ENCODE measurements at places on chromosomes 6 and 20.

- DNase-seq: peak; percentile 59
These were observed 53.6 kb upstream of the TRERF1 start for GRCh38 chr6:42505385-42505718.

DNA sequence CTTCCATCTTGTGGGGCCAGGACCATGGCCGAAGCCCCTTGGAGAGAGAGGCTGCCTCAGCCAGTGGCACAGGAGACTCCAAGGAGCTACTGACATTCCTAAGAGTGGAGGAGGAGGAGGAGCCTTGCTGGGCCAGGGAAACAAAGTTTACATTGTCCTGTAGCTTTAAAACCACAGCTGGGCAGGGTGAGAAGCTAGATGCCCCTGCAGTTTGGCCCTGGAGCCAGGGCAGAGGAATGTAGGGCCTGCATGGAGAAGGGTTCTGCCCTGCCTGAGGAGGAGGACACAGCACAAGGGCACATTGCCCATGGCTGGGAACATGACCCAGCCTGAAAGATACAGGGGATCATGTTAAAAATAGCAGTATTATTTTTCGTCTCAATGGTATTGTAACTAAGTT, 37.4 kb downstream of the PLCG1 start:
- no peak for DNase-seq

DNA sequence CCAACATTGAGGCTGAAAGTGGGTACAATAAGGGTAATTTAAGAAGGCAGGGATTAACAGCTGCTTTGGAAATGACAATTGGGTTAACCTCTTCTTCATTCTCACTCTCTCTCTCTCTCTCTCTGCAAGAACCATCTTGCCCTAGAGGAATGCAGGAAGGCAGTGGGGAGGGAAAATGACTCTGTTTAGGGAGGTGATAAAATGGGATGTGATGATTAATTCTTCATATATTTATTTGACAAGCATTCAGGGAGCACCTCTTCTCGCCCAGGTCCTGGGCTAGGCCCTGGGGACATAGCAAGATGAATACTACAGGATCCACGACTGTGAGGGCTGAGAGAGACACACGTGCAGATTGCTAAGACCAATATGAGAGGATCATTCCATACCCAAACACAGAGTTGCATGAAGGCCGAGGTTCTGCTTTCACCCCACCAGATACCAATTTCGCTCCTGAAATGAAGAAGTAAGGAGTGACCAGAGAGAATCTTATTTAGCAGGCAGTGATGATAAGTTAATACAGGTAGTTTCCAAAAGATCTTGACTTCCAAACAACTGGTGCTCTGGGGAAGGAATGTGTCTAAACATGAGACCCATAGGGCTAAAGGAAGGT, 13.3 kb upstream of the PTPN1 start:
- DNase-seq: no peak

DNA sequence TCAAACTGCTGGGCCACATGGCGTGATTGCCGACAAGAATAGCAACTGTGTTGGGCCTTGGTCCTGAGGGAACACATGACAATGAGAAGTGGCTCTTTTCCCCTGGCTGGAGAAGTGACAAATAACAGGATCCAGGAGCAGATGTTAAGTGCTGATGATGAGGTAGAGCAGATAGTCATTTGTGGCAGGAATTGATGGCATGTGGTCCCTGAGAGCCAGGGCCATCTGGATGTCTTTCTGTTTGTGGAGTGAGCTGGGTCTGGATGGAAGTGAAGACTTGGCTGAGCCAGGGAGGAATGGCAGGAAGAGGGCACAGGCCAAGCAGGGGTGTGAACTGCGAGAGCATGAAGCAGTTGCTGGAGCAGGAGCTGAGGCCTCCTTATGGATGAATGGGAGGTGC, 67.8 kb downstream of the SCAND1 start:
- no peak for DNase-seq

GRCh38 chr6:74333406-74333805, 637.4 kb downstream of the CD109 start:
- DNase-seq: no peak

- DNase-seq: peak; percentile 94
These were observed 34.3 kb downstream of the FNDC1 start for GRCh38 chr6:159203304-159204005.

DNA sequence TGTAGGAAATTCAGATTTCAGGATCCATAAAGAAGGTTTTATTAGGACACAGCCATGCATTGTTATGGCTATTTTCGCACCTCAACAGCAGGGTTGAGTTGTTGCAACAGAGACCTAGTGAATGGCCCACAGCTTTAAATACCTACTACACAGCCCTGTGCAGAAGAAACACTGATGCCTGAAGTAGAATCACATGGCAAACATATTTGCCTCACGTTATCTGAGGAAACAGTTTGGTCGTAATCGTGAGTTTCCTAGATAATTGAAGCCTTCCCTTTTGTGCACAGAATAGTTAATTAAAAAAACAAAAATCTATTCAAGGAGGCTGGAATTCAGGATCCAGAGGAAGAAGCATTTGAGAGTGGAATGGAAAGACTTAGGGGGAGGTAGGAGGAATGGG, 55.1 kb downstream of the GCNT2 start:
- no peak for DNase-seq

DNA sequence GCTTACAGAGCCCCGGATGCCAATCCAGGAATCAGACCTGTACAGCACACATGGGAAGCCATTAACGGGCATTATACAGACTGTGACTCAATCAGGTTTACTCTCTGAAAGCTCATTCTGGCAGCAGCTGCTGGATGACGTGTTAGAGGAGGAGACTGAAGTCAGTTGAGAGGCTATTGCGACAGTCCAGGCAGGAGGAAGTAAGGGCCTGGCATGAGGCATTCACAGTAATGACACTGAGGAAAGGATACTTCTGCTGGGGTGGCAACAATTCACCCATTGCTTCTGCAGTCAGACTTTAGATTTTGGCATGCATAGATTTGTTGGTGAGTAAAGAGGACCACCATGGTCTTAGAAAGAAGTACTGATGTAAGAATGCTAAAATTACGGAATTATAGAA, 151.0 kb upstream of the HEY2 start:
- no peak for DNase-seq

GRCh38 chr6:127341471-127342202, 1.8 kb downstream of the ECHDC1 start:
- no peak for DNase-seq

DNA sequence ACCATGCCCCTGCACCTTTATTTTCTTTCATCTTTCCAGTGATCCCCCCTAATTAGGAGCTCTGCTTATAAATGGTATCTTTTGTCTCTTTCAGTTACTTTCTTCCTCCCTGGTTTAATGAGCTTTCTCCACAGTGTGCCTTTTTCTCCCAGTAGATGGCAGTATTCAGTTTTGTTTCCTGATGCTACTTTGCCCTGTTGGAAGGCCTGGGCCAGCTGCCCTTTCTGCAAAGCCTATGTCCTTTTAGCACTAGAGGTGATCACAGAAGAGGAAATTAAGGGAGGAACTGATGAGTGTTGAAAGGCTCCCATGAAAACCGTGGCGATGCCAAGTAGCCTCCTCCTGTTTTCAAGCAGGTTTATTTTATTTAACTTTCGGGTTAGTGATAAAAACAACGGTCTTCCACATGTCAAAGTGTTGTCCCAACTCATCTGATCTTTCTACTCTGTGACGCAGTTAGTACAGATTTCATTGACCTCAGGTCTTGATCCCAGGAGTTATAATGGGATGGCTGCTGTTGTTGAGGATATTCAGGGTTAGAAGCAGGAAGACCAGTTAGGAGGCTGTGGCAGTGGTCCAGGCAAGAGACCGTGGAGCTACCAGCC, 184.2 kb upstream of the BMP2 start:
- no peak for DNase-seq

GRCh38 chr20:34872622-34873224, at the start of gene GGT7:
Gene GGT7 (minus strand): TSS chr20:34872856. CDS start chr20:34872815, 41 bp downstream.
- no peak for DNase-seq

- no peak for DNase-seq
These were observed 2.9 kb upstream of the CST1 start for GRCh38 chr20:23753589-23753988.

GRCh38 chr20:48708630-48709029, 119.2 kb downstream of the PREX1 start:
- DNase-seq: no peak

- DNase-seq: no peak
These were observed 94.7 kb downstream of the SMOC2 start for GRCh38 chr6:168535711-168536110.

DNA sequence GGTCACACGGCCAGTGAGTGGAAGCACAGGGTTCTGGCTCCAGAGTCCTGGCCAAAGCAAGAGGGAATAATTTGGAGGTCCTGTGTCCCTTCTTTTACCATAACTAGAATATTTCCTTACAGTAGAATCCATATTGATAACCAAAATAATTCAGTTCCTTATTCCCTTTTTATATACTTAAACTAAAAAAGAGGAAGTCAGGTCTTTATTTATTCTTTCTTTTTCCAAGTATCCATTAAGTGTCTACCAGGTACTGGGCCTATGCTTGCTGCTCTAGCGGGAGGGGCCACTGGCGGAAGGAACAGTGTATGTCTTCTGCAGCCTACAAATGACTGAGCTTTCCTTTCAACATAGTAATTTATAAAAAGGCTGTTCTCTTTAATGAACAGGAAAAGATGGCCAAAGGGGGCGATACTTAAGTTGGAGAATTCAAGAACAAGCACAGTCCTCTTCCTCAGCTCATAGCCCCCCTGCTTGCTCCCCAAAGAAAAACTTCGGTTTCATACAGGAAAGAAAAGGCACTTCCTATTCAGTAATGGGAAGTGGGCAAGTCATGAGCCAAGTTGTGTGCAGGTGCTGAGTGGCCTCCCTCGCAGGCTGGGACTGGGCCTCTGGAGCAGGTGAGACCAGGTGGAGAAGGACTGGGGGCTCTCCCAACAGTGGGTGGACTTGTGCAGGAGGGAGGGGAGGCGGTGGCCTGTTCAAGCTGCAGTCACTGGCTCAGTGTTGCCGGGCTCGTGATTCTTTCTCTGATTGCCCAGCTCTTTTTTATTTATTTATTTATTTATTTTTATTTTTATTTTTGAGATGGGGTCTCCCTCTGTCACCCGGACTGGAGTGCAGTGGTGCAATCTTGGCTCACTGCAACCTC, 110.9 kb downstream of the ARMC2 start:
- DNase-seq: no peak

DNA sequence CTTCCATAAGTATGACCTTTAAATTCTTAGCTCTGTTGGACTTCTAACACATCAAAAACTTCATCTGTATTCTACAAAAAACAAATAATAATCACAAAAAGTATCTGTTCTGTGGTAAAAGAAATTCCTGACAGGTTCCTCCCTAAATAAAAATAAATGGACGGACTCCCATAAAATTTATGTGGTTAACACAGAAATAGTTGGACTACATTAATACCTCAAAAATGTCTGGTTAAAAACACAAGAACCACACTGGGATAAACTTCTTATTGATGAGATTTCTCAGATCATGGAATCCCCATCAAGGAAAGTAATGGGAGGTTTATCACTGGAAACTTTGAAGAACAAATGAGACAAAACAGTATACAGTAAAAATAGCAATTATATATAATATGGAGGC, 172.4 kb downstream of the MOXD1 start:
- no peak for DNase-seq

DNA sequence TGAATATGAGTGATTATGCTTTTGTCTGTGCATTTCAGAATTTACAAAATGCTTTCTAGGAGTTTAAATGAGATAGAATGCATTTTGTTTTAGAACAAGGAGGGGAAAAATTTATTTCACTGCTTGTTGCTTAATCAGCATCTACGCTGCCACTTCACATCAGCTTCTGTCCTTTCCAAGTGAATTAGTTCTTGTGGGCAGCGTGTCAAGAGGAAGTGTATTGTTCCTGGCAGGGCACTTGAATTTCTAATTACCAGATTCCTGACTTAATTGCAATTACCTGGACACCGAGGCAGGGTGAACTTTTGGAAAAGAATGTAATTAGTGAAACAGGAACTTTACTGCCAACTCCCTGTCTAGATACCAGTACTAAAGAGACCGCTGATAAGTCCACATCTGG, 263.5 kb downstream of the TMEM242 start:
- no peak for DNase-seq

DNA sequence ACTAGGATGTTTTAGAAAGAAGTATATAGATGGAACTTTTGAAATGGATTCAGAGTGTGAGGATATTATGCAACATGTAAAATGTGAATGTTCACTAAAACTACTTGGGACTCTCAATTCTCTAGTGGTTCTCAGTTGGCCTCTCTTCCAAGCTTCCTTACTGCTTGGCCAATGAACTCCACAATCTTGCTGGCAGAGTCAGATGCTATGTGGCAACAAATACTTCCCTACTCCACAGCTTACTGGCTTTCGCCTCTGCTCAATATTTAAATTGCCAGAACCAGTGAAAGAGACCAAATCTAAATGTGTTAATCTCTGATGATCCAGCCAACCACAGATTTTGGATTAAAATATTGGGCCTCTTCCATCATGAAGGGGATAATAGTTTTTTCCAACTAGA, 138.4 kb downstream of the HTR1B start:
- no peak for DNase-seq

DNA sequence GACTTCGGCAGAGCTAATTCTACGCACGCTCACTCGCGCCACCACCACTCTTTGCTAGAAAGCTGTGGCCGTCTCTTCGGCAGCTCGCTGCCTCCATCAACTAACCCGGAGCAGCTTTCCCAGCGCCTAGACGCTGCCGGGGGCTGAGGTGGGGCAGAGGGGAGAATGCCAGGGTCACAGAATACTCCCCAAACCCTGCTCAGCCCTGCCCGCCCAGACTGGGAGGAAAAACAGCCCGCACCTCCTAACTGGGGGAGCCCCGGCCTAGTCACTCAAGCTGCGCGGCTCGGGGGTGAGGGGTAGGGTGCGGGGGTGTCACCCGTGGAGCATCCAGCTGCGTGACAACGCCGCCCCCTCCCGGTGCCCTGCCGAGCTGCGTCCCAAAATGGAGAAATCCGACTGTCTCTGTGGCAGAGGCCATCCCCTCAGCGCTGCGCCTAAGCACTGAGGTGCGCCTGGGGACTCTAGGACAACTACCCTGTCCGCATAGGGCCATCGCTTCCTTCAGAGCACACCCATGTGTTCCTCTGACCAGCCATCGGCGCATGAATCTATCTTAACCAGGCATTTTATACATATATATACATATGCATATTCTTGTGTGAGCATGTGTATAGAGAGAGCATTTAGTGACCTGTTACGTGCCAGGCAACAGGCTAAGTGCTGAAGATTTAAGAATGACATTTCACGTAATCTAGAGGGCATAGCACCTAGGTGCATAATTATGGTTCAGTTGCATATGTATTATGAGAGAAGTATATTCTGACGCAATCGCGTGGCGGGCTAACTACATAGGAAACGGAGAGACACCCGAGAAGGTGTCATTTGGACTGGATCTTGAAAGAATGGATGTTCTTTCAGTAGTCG, 1.5 kb upstream of the TENT5A start:
- DNase-seq: no peak

- no peak for DNase-seq
These were observed 97.2 kb upstream of the TNFAIP3 start for GRCh38 chr6:137769797-137770362.

- DNase-seq: no peak
These were observed 18.1 kb downstream of the ELMO2 start for GRCh38 chr20:46388201-46388836.

- DNase-seq: peak; percentile 43
These were observed 562.7 kb downstream of the RFPL4B start for GRCh38 chr6:112909781-112910180.

Data from HS-27A (cell line).